NCI-H2081 (cell line): ENCODE measurements at places on chromosomes 1 and 21.

GRCh38 chr1:168606096-168606495, 29.7 kb downstream of the XCL1 start:
- no peak for DNase-seq

DNA sequence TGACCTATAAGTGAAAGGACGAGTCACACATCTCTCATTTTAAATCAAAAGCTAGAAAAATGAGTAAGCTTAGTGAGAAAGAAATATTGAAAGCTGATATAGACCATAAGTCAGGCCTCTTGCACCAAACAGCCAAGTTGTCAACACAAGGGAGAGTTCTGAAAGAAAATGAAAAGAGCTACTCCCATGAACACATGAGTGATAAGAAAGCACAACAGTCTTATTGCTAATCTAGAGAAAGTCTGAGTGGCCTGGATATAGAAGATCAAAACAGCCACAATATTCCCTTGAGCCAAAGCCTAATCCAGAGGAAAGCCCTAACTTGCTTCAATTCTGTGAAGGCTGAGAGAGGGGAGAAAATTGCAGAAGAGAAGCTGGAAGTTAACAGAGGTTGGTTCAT, 175.0 kb downstream of the SMYD3 start:
- no peak for DNase-seq

DNA sequence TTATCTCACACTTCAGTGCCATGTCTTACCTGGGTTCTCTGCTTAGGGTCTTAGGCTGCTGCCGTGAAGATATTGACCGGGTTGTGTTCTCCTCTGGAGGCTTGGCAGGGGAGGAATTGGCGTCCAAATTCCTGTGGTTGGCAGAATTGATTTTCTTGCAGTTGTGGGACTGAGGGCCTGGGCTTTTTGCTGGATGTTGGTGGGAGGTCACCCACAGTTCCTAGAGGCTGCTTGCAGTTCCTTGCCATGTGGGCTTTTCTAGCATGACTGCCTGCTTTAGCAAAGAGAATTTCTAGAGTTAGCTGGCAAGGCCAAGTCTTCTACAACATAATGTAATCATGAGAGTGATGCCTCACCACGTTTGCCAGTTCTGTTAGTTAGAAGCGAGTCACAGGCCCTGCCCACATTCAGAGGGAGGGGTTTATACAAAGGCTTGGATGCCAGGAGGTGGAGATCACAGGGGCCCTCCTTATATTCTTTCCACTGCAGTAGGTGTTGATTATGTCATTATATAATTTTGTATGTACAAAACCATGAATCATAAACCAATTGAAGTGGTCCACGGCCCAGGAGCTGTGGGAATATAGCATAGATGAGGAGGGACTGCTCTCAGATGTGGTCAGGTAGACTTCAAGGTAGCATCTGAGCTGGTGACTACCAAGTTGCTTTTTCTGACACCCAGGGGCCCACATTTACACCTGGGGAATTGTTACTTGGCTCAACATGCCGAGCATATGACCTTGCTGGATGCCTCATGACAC, 6.6 kb downstream of the UBL4B start:
- peak; percentile 3 for DNase-seq

DNA sequence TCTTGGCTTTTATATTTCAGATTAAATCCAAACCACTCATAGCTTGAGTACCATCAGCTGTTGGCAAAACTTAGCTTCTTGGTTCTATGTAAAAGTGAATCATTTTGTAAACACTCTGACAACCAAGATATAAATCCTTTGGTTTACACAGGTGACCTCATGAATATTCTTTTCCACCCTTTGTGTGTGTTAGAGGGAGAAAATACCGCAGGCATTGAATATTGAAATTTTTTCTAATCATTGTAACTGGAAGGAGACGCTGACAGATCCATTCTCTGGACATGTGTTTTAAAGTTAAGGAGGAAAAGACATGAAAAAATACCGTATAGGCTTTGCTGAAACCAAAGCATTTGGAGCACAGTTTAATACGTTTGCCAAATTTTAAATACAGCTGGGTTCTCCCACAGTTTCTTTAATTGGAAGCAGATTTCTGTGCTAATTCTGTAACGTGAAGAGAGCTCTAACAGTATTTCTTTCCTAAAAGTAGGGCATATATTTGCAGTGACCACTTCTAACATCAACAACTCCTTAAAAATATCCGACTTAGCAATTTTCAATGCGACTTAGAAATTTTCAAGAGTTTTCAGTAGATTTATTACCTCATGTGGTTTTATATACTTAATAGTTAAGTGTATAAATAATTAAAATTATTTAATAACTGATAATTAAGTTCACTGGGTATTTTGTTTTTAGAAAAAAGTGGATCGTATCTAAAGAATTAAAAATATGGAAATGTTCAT, 388.2 kb downstream of the USP25 start:
- no peak for DNase-seq

GRCh38 chr1:89609781-89610456, 23.0 kb upstream of the LRRC8C start:
- no peak for DNase-seq

DNA sequence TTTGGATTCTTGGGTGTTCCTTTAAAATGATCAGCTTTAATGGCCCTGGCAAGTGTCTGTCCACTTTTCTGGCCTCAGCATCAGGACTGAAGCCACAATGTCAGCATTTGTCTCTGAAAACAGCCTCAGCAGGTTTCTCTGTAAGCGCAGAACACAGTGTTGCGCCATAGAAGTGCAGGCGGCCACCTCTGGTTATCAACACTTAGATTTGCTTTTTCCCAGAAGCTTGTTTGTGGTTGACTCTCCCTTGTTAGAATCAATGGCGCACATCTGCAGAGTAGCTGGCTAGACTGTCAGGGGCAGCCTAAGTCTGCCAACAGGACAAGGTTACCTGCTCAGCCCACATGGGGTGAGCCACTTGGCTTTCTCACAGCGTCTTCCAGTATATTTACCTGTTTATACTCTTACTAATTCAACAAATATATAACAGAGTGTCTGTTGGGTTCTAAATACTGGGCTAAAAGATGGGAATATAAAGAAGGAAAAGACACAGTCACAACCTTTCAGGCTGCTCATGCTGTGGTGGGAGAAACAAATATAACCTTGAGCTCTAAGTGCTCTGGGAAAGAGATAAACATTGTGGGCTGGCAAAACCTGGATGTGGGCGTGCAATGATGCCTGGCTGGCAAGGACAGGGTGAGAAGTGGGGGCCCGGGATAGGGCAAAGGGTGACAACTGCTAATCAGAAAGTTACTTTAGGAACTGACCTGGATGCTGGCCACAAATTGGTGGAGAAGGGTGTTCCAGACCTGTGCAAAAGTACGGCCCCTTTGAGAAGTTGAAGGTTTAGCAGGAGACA, 149.3 kb upstream of the KIAA0040 start:
- DNase-seq: no peak

GRCh38 chr1:20964540-20965484, 177.7 kb upstream of the HP1BP3 start:
- peak; percentile 72 for DNase-seq

DNA sequence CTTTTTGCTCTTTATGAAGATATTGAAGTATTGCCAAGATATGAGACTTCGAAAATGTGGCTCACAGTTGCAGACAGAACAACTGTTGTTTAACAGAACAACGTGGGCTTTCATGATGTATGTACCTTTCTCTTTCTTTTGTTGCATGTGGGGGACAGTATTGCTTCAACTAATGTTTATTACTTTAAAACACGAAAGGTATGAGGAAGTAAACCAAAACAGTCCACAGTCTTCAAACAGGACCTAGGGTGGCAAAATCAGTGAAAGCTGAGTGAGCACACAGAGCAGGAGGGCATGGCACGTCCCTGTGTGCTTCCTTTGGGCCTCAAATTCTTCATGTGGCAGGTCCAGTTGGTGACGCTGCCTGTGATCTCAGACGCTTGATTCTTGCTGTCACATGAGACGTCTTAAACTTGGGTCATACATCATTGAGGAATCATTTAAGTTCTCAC, 7.8 kb upstream of the CHAF1B start:
- no peak for DNase-seq

GRCh38 chr1:2229911-2230731, 2.0 kb downstream of the SKI start:
- DNase-seq: no peak
